Effector memory CD8-positive, alpha-beta T cell (primary cell): ENCODE measurements at places on chromosomes 16 and 17.

DNA sequence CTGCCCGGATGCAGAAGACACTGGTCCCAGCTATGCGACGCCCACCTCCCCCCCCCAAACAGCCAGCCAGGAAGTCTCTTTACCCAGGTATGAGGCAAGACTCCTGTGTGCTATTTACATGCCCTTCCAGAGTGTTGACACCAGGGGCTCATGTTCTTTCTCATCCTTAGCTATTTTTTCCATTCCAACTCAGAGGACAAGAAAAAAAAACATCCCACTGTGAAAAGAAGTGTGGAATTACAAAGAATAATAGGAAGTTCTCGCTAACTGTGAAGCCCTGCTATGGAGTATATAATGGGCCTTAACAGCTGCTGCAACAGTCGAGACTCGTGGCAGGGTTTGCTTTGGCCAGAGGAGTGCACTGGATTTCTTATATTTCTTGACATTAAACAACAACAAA lies 584.9 kb downstream of the CDH13 start:
- no peak for DNase-seq

- no peak for DNase-seq
Measured at GRCh38 chr17:9209781-9210370, 188.6 kb downstream of the NTN1 start.

DNA sequence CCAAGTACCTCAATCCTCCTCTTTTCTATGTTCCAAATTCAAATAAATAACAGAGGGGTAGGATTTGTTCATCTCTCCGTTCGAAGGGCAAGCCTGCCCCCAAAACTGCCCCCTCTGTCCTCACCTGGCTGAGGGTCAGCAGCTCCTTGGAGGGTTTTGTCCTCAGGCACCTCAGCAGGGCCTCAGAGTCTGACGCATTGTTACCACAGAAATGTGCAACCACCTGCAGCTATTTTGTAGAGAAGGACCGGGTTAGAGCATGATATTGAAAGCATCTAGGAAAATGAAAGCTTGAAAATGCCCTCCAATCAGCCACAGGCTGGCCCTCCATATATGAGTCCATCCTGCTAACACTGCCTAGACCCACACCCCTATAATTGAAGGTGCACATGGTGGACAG lies 13.9 kb downstream of the CES5A start:
- no peak for DNase-seq

GRCh38 chr17:41284546-41284945 lies 9.0 kb downstream of the KRTAP9-7 start:
- no peak for DNase-seq

- DNase-seq, result no peak
Measured at GRCh38 chr17:28855336-28855679, 492 bp downstream of the ERAL1 start.

- DNase-seq, result no peak
Measured at GRCh38 chr16:35352431-35352830, 1893.0 kb downstream of the TP53TG3F start.

DNA sequence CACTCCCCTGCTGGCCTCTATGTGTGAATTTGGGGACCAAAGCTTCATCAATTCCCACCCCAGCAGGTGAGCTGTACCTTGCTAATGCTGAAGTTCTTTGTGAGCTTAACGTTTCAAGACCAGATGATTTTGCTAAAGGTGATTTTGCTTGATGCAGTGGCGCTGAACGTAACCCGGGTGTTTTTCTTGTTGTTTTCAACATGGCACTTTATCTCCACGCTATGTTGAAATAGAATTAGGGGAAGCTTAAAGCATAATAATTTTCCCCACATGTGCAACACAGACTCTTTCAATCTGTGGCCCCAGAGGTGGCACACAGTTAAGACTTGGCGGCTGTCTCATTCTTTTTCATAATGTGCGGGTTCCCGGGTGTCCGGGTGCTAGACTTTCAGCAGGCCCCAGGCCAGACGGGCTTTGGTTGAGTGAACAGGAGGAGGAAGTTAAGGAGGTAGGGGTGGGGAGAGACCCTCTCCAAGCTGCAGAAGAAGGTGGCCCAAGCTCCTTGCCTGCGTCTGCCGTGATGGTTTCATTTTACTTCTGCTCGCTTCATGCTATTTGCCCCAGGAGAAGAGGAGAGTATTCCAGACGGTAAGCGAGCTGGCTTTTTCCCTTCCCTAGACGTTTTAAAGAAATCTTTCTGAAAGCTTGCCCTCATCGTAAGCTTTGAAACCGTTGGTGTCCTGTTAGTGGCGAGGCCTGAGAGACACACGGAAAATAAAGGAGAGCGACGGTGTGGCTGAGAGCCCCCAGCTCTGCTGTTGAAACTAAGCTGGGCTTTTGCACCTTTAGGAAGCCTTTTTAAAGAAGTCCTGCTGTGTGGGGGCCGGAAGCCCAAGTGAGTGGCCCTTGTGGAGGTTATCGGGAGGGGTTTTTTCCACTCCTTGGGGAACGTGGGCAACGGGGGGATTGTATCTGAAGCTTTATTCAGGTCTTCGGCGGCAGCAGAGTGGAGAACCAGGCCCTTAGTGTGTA lies 4.2 kb downstream of the FOXC2 start:
- no peak for DNase-seq

DNA sequence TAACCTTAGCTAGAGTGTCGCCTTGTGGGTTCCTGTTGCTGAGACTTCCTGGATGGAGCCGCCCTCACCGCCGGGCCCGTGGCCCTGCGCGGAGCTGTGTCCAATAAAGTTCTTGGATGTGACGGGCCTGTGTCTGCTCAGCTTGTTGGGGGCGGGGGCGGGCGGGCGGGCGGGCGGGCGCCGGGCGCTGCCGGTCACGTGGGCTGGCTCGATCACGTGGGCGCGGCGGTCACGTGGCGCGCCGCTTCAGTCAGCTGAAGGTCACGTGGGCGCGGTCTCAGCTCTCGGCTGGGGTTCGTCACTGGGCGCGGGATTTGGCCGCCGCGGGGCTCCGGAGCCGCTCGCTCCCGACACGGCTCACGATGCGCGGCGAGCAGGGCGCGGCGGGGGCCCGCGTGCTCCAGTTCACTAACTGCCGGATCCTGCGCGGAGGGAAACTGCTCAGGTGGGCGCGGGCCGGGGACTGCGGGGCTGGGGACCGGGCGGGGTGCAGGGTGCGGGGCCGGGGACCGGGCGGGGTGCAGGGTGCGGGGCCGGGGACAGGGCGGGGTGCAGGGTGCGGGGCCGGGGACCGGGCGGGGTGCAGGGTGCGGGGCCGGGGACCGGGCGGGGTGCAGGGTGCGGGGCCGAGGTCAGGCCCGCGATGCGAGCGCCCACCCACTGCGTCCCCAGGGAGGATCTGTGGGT lies at the start of gene AMDHD2:
AMDHD2 (plus strand) TSS at position 275 of the 687 bp plus-strand sequence; CDS start at position 363, 88 bp downstream.
- peak; percentile 91 for DNase-seq

DNA sequence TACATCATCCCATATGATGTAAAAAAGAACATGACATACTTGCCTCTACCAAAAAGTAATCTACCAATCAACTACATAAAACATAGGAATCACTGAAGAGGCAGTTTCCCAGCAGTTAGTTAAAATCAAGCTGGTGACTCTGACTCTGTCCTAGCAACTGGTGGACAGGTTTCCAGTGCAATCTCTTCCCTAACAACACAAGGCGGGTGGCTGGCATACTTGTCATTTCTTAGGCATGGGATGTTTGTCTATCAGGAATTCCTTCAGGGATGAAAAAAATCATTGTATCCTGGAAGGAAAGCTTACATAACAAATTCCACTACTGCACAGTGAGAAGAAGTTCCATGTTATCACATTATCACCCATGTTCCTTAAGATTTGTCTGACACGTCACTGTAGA lies 50.9 kb downstream of the HELZ start:
- no peak for DNase-seq

GRCh38 chr16:3980253-3981111 lies 100.0 kb upstream of the CREBBP start:
- no peak for DNase-seq

- DNase-seq, result no peak
Measured at GRCh38 chr16:576197-576822, 6.5 kb downstream of the PIGQ start.

DNA sequence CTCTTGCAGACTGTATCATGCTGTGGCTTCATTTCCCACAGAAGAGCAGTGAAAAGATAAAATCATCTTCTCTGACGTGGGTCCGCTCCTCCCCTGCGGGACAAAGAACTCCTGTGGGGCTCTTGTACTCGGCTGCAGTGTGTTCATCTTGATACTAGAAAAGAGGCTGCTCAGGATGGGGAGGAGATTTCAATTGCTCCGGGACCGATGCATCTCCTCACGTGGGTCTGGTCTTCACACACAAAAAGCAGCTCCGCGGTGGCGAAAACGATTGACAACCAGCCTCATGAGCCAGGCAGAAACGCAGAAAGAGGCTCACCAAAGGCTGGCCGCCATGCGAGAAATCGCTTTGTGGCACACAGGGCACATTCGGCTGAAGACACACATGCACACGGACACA lies 14.4 kb upstream of the KCNJ18 start:
- no peak for DNase-seq

DNA sequence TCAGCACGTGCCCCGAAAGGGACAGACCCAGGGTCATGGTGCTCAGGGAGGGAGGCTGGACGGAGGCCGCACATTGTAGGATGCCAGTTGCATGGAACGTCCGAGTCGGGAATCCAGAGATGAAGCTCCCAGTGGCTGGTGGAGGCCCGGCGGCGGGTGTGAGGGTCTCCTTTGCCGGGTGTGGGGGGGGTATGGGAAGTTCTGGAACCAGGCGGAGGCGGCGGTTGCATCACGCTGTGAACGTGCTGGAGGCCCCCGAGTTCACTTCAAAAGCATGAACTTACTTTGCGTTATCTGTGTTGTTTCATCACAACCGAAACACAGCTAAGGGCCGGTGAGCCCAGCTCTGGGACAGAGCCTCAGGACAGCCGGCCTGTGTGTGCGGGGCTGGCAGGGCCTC lies 73.4 kb upstream of the GNG13 start:
- DNase-seq, result no peak

DNA sequence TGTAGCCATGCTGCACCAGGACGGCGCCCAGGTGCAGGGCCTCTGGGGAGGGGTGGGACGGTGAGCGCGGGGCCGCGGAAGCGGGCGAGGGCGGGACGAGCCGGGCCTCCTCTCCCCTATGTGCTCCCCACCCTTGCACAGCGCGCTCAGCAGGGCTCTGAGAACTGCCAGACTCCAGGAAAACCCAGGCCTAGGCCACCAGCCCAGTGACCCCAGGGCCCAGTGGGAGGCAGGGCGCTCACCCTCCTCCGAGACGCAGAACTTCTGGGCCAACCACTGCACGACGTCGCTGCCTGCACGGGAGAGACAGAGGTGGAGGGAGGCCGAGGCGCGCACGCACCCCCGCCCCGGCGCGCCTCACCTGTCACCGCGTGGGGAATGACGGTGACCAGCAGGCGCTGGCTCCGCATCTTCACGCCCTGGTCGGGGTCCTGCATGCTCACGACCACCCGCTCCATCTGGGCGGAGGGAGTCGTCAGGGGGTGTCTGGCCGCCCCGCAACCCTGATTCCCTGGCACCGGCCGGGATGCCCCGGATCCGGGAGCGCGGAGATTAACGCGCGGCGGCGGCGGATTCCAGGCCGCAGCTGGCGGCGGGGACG lies 603 bp downstream of the RGS11 start:
- no peak for DNase-seq

DNA sequence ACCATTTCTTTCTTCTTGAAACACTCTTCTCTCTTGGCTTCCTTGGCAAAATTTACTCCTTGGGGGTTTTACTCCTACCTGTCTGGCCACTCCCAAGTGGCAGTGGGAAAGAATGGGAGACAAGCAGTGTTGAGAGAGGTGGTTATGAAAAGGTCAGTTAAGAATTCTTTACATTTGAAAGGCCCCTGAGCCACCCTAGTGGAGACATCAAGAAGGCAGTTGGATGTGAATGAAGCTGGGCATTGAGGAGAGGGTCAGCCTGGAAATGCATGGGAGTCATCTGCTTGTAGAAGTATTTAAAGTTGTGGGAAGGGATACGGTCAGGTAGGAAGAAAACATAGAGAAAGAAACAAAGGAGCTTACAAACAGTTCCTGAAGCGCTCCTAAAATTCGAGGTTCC lies 42.3 kb upstream of the CCNF start:
- no peak for DNase-seq

- no peak for DNase-seq
Measured at GRCh38 chr17:44444735-44445105, 55.3 kb upstream of the ITGA2B start.

GRCh38 chr17:63945784-63946439 lies 13.8 kb upstream of the CD79B start:
- no peak for DNase-seq

DNA sequence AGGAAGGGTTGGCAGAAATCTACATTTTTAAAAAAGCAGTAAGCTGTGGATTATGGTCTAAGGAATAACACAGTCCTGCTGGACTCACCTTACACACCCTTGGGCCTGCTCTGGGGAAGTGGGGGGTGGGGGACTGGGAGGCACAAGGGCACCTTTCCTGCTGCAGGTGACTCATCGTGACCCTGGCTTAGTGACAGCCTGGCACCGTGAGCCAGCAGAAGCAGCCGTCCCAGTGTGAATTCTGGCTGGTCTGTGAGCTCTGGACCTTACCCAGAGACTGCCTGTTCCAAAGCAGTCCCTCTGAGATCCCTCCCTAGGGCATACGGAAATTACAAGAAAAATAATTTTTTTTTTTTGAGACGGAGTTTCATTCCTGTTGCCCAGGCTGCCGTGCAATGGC lies 4.2 kb upstream of the CRK start:
- no peak for DNase-seq

DNA sequence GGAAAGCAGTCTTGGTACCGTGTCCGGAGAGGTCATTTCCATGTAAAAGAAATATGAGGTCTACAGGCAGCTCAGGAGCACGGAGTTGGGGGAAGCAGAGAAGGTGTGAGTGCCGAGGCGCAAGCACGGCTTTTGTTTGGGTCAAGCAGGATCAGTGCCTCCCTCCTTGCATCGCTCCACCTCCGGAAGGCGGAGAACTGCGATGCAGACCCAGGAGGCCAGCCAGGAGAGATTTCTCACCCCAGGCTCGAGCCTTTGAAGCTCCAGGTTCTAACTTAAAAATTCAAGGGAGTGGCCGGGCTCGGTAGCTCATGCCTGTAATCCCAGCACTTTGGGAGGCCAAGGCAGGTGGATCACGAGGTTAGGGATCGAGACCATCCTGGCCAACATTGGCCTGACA lies 25.0 kb downstream of the NAA60 start:
- no peak for DNase-seq

GRCh38 chr16:49465661-49466528 lies 92.3 kb downstream of the C16orf78 start:
- DNase-seq, result no peak

- DNase-seq, result no peak
Measured at GRCh38 chr17:16302856-16303255, 50.4 kb downstream of the CENPV start.

DNA sequence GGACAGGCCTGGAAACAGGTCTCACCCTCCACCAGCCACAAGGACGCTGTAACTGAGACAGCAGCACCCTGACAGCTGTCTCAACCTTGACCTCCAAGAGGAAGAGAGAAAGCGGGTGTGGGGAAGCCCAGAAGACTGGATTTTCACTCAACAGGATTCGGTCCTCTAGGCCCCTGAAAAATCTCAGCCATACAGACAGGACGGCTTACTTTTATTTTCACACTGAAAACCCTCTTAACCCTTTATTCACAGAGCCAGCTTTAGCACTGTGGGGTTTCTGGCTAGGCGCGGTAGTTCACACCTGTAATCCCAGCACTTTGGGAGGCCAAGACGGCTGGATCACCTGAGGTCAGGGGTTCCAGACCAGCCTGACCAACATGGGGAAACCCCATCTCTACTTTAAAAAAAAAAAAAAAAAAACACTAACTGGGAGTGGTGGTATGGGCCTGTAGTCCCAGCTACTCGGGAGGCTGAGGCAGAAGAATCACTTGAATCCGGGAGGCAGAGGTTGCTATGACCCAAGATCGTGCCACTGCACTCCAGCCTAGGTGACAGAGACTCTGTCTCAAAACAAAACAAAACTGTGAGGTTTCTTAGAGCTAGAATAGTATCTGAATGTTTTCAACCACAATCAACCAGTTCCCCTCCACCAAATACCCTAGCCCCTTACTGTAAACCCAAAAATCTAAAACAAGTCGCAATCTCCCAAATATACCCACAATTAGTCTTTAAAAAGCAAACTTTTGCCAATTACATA lies 5.3 kb downstream of the ANKRD11 start:
- DNase-seq, result peak; percentile 9
